Parietal lobe (tissue), 2 donors: ENCODE measurements at places on chromosomes 5 and 9. TPM values are rescaled to one million over a fixed set of nuclear protein-coding genes. Genes with fewer than 3 reads are reported as not detected.

CCDC69 gene
- total RNA-seq = 0.31 TPM

SURF1 gene
- 10.6 TPM for total RNA-seq

HAVCR2 gene
- total RNA-seq = 5.0 TPM

URM1 gene
- 16.0 TPM for total RNA-seq

ZNF483 gene
- total RNA-seq = 45.7 TPM

MEIKIN gene
- total RNA-seq = not detected

ENC1 gene
- total RNA-seq = 2,270 TPM

ZNF608 gene
- 121 TPM for total RNA-seq

WNT8A gene
- total RNA-seq = not detected

CTXN3 gene
- 0.63 TPM for total RNA-seq

TBC1D2 gene
- total RNA-seq = 5.9 TPM

LRRC19 gene
- total RNA-seq = under 0.01 TPM

PPP3R2 gene
- 0.63 TPM for total RNA-seq

RIOK2 gene
- total RNA-seq = 29.1 TPM

SPAG8 gene
- 4.1 TPM for total RNA-seq

GNA14 gene
- total RNA-seq = 0.94 TPM

CMYA5 gene
- 2.5 TPM for total RNA-seq

CTSL gene
- total RNA-seq = 20.3 TPM

TRIM36 gene
- 120 TPM for total RNA-seq

SPATA31D4 gene
- not detected for total RNA-seq

SLC34A1 gene
- total RNA-seq = not detected

NR6A1 gene
- 3.4 TPM for total RNA-seq

RLN2 gene
- total RNA-seq = not detected

KCNIP1 gene
- total RNA-seq = 10.3 TPM

GGTA1 gene
- 1.9 TPM for total RNA-seq

CNTLN gene
- total RNA-seq = 21.3 TPM

SOHLH1 gene
- not detected for total RNA-seq

MPDZ gene
- total RNA-seq = 70.4 TPM

SLC12A7 gene
- total RNA-seq = 8.1 TPM

TMC1 gene
- 0.94 TPM for total RNA-seq

SLC46A2 gene
- total RNA-seq = not detected

NUTM2F gene
- total RNA-seq = not detected

COL23A1 gene
- 0.94 TPM for total RNA-seq

SEMA4D gene
- 38.2 TPM for total RNA-seq

ITK gene
- total RNA-seq = not detected

ADAMTSL2 gene
- total RNA-seq = 3.8 TPM

FGD3 gene
- total RNA-seq = 32.2 TPM

PCDHGB6 gene
- 35.4 TPM for total RNA-seq

HSD17B3 gene
- total RNA-seq = 0.63 TPM

ZNF658 gene
- 22.8 TPM for total RNA-seq

PSAT1 gene
- total RNA-seq = 27.5 TPM

WDR38 gene
- total RNA-seq = not detected

FAM221B gene
- total RNA-seq = not detected

DAPK1 gene
- total RNA-seq = 187 TPM

BARX1 gene
- not detected for total RNA-seq

SPATA31E1 gene
- total RNA-seq = not detected

ITGA2 gene
- 5.9 TPM for total RNA-seq
